NCI-H526 treated with DMSO at 0.1 percent for 48 hours (cell line): ENCODE measurements at places on chromosomes 1 and 21.

DNA sequence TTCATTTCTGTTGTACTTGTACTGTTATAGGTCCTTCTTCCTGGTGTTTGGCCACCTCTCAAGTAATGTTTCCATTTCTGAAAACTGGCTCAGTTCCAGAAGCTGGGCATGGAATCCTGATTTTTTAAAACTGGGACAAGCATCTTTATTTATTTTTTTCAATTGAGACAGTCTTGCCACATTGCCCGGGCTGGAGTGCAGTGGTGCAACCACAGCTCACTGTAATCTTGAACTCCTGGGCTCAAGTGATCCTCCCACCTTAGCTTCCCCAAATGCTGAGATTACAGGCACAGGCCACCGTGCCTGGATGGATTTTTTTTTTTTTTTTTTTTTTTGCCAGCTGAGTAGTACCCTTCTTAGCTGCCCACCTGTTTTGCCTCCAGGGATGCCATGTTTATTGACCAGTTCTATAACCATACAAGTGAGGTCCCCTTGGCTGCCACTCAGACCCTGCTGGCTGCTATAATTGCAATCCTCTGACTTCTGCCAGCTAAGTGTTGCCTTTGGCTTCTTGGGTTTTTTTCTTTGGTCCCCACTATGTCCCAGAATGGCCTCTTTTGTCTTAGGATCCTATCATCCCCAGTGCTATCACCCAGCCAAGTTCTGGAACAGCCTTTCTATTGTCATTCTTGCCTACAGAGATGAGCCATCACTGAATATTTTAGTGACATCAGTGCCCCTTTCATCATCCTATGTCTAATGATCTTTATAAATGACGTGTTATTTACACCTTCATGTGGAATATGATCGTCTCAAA lies 3.9 kb upstream of the DIP2A start:
- no peak for DNase-seq

- DNase-seq: no peak
Measured at GRCh38 chr1:119007670-119008482, 19.7 kb upstream of the TBX15 start.

DNA sequence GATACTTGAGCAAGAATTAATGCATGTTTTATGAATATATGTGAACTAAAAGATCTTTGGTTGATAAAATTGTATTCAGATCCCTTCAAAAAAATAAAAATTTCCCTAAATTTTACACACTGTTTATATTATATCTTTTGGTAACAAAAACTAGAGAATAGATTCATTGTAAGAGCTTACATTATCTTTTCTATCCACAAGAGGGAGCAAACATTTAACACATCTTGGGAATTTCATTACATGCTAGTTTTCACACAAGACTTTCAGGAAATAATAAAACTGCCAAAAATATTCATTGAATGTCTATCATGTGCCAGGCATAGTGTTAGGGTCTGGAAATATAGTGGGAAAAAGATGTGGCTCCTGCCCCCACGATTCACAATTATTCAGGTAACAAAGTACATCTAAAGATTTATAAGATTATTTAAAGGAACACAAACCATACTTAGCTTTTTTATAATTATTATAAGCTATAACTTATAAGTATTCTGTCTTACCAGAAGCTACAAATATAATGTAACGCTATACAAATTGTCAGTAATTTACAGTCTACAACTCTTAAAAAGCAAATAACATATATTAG lies 30.6 kb downstream of the FAF1 start:
- DNase-seq: no peak

DNA sequence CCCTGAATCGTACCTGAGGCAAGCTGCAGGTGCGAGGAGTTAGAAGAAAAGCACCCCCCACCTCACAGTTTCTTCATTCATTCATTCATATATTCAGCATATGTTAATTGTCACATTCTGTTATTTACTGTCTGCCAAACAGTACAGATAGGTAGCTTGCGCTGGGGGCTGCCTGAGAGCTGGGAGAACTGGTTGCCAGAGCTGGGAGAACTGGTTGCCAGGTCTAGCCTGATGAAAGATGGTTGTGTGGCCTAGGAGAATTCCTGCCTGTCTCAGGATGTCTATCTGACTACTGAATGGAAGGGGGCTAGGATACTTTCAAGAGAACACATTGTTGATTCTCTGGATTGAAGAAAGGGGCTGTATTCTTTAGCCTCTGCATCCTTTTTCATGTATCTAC lies 225.9 kb upstream of the POU3F1 start:
- no peak for DNase-seq

- no peak for DNase-seq
Measured at GRCh38 chr1:86739648-86740509, 35.5 kb downstream of the SH3GLB1 start.

DNA sequence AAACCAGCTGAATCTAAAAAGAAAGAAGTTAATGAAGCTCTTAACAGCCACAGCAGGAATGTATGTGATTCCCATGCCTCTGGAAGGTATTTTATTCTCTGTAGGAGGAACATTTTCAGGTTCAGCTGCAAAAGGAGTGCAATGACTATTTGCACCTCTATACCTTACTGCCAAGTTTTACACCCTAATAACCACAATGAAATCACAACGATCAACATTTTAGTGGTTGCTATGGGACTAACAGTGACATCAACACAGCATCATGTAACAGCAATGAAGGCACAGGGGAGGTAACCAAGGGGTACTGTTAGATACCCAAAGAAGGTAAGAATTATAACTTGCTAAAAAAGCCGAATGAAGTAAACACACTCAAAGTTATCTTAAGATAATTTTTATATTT lies 116.3 kb upstream of the HP1BP3 start:
- DNase-seq: no peak

- DNase-seq: no peak
Measured at GRCh38 chr1:64654519-64655341, 90.1 kb upstream of the RAVER2 start.

DNA sequence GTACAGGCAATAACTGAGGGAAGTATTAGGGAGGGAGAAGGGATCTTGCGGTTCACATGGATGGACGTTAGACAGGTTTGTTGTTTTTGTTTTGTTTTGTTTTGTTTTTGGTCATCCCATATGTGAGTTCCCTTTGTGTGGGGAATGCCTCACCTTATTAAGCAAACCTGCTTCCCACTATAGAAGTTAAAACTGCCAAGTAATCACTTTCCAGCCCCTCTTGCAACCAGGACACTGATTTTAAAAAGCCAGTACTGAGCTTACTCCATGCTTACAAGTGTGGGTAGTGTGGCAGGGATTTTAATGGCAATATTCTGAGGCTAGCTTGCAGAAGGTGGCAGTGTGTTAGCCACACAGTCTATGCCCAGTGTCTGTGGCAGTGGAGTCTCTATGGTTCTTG lies 26.5 kb downstream of the SPATA45 start:
- DNase-seq: no peak

DNA sequence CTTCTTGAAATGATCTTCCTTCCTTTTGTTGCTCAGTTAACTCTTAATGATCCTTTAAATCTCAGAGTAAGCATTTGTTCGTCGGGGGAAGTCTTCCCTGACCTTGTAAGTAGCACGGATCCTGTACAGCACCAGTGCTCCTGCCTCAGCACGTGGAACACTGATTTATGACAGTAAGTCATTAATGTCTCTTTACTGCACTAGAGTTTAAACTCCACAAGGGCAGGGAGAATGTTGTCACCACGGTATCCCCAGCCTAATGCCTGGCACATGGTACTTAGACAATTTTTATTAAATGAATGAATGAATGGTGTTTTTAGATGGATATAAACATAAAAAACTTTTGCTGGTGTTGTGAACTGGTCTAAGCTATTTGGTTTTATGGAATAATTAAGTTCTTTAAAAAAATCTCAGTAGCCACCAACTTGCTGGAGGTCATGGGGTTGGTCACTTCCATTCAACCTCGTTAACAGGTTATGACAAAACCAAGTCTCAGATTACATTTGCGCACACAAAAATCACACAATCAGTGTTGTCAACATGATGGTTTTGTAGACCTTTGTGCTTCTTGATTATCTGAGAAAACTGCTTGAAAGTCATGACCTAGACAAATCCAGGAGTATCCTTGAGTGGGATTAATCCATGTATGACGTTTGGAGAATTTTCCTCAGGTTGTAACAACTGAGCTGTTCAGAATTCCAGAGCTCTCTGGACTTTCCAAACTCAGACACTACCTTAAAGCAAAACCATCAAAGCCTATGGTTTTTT lies 326.9 kb downstream of the DUSP10 start:
- no peak for DNase-seq

- no peak for DNase-seq
Measured at GRCh38 chr1:8910914-8911313, 32.4 kb upstream of the ENO1 start.

DNA sequence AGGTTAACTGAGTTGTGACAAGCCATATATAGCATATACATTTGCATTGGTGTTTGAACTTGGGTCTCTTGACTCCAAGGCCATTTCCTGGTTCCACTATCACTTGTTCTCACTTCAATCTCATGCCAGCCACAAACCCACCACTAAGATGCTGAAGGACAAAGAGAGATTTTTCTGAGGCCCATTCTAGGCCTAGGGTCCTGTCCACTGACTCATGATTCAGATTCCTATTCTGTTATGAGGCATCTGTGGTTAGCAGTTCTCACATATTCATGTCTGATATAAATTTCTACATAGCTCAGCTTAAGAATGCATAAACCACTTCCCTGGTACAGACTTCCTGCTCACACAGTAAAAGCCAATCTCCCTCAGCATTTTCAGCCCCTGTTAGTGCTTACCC lies 326.1 kb upstream of the BEND5 start:
- DNase-seq: no peak

- DNase-seq: no peak
Measured at GRCh38 chr21:35375115-35375514, 326.0 kb upstream of the RUNX1 start.

DNA sequence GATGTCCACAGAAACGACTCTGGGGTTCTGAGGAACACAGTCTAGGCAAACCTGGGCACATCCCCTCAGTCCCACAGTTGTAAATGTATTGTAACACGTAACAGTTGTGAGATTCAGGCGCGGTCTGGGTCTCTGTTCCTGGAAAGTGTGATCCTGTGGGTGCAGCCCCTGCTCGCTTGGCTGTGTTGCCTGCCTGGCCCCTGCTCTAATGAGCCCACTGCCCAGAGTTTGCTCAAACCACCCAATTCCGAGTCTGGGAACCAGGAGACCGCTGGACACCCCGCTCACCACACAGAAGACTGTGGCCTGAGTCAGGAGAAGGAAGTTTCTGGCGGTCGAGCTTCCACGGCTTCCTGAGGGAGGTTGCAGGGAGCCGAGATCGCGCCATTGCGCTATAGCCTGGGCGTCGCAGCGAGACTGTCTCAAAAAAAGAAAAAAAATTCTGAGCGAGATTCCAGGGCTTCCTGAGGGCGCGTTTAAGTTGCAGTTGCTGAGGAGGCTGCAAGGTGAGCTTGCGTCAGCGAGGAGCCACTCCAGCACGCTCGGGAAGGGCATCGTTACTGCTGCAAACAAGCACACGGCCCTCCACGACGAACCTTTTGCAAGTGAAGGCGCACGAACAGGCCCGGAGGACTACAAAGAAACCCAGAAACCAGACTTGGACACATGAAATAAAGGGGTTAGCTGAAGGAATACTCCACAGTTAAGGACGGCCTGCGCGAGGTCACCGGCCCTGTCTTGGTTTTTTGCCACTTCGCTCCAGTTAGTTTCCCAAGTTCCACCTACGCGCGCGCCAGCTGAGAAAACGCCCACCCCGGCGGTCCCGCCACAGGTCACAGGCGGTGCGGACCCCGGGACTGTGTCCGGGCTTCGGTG lies 1.1 kb downstream of the C21orf58 start:
- DNase-seq: no peak

GRCh38 chr1:89287181-89288050 lies 14.8 kb upstream of the GBP5 start:
- DNase-seq: no peak

DNA sequence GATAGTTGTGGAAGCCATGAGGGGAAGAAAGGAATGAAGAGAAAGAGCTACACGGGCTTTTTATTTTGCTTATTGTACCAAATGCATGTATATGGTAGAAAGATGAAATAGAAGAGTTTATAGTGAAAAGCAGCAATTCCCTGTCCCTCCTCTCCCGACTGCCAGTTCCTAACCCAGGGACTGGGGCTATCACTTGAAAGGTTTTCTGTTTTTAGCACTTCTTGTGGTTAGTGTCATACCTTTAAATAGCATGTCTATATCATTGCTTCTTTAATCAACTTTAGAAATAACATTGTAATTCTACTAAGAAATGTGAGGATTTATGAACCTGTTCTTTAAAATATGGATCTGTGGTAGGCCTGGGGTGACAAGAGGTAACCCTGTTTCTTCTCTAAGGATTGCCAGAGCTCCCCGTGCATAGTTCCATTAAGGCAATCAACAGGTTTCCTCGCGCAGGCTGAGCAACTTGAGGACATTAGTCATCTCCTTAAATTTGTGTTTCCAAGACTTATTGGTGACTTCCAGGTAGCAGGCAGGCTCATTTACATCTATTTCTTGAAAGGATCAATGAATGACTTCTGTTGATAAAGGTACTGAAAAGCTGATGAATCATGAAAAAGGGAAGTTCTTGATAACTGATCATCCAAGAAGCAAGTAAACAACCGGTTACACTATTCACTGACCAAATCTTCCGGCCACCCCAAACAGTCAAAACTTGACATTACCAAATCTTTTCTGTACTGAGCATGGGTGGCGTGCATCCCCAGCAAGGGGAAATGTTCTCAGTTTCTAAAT lies 37.8 kb upstream of the S1PR1 start:
- no peak for DNase-seq

- no peak for DNase-seq
Measured at GRCh38 chr21:17388226-17388625, 124.6 kb upstream of the CXADR start.

- no peak for DNase-seq
Measured at GRCh38 chr1:204224655-204225054, 10.9 kb upstream of the GOLT1A start.

- DNase-seq: peak; percentile 16
Measured at GRCh38 chr1:164891615-164892014, 332.6 kb downstream of the PBX1 start.

GRCh38 chr1:52588535-52588934 lies 13.6 kb upstream of the GPX7 start:
- no peak for DNase-seq

- no peak for DNase-seq
Measured at GRCh38 chr1:92478393-92478792, 8.3 kb downstream of the GFI1 start.

GRCh38 chr1:230334447-230334837 lies 91.7 kb downstream of the PGBD5 start:
- no peak for DNase-seq

DNA sequence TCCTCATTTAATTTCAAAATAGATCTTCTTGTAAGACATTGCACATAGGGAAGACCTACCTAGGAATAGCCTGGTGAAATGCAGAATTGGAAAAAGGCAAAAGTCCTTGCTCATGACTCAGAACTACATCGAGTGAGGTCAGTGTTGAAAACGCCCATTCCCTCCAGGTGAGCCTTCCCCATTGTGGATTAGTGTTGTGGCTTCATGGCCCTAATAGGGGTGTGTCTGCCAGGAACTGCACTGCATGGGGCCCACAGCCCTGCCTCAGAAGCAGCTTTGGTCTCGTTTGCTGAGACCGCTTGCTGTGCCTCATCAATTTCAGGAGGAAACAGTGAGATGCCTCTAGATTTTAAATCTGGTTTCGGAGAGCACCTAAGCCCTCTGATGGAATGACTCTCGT lies 17.0 kb downstream of the TFF3 start:
- DNase-seq: no peak
